ENCODE measurements at places on chromosomes 12 and 14.

DNA sequence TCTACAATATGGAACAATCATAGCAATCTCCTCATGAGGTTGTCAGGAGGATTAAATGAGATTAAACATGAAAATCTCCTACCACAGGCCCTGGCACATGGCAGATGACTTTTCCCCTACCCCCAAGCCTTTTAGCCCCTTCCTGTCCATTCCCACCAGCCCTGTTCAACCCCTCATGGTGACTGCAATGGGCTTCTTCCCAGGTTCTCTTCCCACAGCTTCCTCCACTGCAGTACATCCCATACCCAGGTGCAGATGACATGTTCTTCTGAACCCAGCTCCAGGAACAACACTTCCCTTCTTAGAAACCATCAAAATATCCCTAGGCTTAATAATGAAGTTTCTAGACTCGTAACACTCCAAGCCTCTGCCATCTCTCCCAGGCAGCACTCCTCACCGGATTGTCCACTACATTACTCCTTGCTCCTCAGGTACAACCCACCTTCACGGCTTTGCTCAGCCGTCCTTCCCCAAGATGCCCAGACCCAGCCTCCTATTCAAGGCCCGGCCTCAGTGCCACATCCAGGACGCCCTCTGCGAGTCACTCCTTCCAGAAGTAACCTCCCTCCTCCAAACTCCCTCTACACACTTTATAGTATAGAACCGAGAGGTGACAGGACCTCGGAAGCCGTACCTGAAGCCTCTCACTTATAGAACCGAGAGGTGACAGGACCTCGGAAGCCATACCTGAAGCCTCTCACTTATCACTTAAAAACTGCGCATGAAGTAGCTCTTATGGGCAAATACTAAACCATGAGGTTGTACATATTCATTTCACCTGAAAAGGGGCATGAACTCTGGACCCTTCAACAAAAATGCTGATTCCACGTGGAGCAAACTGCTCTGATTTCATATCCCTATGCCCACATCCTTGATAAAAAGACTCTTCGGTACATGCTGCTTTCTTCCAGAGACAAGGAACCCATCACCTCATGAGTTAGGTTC is 1.5 kb downstream of the CRACR2A start:
- no peak for DNase-seq

DNA sequence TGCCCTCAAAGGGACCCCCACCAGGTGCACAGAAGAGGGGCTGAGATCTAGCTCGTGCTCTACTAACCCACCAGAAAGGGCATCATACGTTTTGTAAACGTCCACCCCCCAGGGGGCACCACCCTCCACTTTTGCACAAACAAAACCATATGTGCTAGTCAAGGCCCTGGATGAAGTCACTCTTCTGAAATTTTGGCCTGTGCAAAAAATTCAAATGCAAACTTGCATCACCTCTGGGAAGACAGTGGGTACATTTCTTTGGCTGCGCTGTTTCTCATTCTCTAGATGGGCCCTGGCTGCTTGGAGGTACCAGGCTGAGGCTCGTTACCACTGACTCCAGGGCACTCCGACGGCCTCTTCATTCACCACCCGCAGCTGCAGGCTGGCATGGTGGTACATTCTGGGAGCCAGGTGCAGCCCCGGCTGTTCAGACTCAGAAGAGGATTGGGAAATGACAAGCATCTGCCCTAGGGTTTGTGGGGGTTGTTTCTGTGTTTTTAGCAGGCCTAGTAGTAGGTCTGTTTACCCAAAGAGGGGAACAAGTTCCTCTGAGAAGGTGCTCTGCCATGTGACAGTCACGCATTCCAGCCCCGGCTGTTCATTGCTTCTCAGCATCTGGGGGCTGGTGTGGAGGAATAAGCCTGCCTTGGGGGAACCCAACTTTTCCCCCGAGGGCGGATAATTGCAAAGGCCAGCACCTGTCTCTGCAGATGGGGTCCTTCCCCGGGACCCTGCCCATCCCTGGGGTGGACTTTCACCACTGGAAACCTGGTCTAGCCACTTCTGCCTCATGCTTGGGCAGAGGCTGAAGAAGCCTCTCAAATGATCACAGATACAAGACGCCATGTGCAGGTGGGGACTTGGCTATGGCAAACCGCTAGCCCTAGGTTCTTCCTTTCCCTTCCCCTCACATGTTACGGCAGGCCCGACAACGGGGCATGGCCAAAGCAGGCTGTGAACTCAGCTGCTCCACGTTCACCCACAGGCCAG is 147.6 kb downstream of the DPF3 start:
- DNase-seq: no peak

DNA sequence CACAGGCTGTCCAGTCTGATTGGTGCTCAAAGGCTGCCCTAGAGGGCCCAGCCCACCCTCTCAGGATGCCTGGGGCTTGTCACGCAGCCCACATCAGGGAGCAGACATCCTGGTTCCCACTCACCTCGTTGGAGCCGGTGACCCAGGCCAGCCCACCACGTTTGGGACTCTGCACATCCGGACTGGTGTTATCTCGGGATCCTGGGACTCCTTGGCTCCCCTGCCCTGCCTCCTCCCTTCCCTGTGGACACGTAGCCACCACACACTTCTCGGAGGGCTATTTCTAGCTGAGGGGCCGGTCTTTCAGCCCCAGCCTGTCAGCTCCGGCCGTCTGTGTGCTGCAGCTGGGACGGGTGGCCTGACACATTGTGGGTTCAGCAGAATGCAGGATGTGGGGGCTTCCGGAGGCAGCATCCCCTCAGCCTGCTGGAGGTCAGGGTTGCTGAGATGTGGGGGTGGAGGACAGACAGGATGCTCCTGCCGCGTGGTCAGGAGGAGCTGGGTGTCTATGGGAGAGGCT is 12.8 kb upstream of the FGF23 start:
- DNase-seq: no peak

GRCh38 chr14:51498411-51499227 is 153.1 kb upstream of the FRMD6 start:
- DNase-seq: no peak

DNA sequence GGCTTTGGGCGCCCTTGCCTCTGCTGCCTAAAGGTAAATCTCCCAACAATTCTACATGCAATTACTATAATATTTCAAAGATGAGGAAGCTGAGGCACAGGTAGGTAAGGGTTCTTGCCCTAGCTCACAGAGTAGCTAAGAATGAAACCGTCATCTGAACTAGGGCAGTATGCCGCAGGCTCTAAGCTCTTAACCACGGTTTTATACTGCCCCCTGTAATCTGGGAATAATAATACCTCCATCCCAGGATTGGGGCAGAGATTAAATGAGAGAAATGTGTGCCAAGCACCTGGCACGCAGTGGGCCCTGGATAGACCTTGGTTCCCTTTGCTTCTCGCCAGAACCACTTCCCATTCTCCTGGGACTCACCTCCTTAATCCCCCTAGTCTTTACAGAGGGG is 1.5 kb upstream of the HRK start:
- DNase-seq: no peak

- DNase-seq: no peak
Observed at GRCh38 chr12:94195483-94195882, 47.1 kb downstream of the PLXNC1 start.

DNA sequence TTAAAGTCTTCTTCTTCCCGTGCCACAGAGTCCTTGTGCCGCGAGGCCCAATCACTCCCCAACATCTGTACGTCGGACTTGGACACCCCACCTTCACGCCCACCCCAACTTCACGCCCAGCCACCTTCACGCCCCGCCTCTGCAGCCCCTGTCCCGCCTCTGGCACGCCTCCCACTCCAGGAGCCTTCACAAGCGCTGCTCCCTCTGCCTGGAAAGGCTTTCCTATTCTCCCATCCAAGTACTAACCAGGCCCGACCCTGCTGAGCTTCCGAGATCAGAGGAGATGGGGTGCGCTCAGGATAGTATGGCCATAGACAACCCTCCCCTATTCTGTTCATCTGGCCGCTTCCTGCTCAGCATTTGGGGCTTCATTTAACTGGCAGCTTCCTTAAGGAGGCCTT is 17.3 kb upstream of the EIF5 start:
- DNase-seq: no peak

Data from activated CD8-positive, alpha-beta memory T cell treated with anti-CD3 and anti-CD28 coated beads for 4 hours (primary cell).